ENCODE measurements at places on chromosomes 1 and 21.

GRCh38 chr1:37238364-37239224 lies 204.3 kb upstream of the GRIK3 start:
- DNase-seq = no peak

GRCh38 chr1:175857756-175858155 lies 114.4 kb upstream of the TNR start:
- DNase-seq = no peak

DNA sequence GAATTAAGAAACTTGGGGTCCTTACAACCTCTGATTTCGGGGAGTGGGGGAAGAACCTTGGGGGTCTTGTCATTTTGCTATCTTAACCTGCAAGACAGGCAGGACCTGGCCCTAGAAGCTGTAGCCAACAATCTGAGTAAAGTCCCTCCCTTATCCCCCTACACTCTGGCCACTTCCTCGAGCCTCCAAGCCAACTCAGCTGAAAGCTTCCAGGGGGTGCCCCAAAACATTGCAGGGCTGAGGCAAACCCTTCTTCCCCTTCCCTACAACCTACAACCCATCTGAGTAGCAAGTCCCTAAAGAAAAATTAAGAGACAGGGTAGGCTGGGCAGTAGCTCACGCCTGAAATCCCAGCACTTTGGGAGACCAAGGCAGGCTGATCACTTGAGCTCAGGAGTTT lies 5.0 kb downstream of the CERS2 start:
- no peak for DNase-seq

GRCh38 chr1:68600049-68600661 lies 103.3 kb upstream of the DEPDC1 start:
- no peak for DNase-seq

GRCh38 chr21:36021251-36021837 lies 39.0 kb downstream of the SETD4 start:
- DNase-seq = no peak

DNA sequence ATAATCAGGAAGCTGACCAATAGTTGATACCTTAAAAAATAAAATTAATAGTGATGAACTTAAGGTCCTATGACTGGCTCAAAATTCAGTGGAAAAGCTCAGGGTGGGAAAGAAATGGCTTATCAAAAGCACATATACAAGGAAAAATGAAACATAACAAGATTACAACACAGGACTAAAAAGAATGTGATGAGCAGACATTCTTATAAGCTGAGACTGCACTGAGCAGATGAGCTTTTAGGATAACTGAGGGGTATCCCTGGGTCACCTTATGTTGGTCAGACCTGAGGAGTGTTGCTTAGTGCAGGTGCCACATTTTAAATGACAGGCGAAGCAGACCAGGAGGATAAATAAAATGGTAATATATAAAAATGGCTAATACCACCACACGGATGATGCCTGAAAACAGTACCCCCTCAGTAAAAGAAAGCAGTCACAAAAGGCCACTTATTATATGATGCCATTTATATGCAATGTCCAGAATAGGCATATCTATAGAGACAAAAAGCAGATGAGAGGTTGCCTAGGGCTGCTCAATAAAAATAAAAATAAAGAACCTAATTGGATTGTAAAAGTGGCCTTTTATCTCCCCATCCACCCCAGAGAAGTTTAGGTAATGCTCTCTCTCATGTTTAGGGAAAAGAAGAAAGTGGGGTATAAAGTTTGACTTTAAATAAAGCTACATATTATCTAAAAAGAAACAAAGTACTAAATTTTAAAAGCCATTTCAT lies 163.9 kb downstream of the SLC45A1 start:
- DNase-seq = no peak
